Chondrocyte (in vitro differentiated cells): ENCODE measurements at places on chromosomes 12 and 14. TPM values are rescaled to one million over a fixed set of nuclear protein-coding genes. Genes with fewer than 3 reads are reported as not detected.

- peak overlapping the region; percentile 23 for H3K4me3 ChIP-seq
- H3K27ac ChIP-seq, result peak overlapping the region; percentile 90
- DNase-seq, result no peak
- H3K4me1 ChIP-seq, result peaks cover 26% of the 10 kb centered on the region
Observed at GRCh38 chr14:96145116-96145864, 59.3 kb upstream of the BDKRB2 start.

TEX22 gene
- 0.60 to 2.9 TPM (median 2.2 TPM) in 3 replicates for total RNA-seq

DNA sequence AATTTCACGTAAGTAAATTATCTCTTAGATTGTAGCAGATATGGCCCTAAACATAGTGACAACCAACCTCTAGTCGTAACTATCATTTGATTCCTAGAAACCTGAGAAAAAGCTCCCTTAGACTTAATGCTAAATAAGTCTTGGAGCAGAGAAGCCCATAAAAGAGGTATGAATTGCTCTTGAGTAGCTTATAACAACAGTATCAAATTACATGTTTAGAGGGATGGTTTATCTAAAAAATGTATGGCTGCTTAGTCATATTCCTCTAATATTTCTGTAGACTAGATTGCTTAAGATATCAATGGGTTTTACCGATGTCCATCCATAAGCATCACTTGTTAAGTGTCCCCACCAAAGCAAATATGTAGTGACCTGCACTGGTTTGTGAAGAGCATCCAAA is 259.7 kb downstream of the NELL2 start:
- no peaks in the 10 kb centered on the region for H3K27me3 ChIP-seq
- H3K4me1 ChIP-seq, result no peaks in the 10 kb centered on the region
- H3K27ac ChIP-seq, result no peak overlapping the region
- no peaks in the 10 kb centered on the region for H3K36me3 ChIP-seq
- DNase-seq, result no peak

- DNase-seq, result no peak
- H3K27ac ChIP-seq, result no peak overlapping the region
Observed at GRCh38 chr12:116620124-116620491, 60.9 kb downstream of the MAP1LC3B2 start.

BHLHE41 gene
- 5.8 to 6.5 TPM (median 6.0 TPM) in 3 replicates for total RNA-seq

DNA sequence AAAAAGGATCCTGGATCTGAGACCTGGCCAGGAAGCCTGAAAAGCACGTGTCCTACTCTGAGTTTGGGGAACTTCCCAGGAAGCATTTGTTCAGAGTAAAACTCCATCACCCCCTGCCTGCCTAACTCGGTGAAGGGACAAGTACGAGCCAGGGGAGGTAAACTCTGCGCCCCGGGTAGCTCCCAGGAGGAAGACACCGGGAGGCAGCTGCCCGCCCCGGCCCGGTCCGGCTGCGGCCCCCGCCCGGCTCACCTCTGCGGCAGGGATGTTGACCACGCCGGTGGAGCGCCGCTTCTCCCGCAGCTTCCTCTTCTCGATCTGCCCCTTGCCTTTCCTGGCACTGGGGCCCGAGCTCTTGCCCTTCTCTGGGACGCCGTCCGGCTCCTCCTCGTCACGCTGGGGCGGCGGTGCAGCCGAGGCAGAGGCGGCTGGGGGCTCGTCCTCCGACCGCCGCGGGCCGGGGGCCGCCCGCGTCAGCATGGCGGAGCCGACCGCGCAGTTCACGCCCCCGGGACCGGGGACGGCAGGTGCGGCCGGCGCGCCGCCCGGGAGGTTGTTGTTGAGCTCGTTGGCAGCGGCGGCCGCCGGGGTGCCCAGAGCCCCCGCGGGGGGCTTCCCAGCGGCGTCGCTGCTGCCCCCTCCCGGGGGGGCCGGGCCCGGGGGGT is 1.2 kb downstream of the PAWR start:
- no peaks in the 10 kb centered on the region for H3K36me3 ChIP-seq
- peak overlapping the region; percentile 92 for H3K4me3 ChIP-seq
- peak overlapping the region; percentile 96 for H3K27ac ChIP-seq
- no peak for DNase-seq
- H3K27me3 ChIP-seq, result no peaks in the 10 kb centered on the region

INHBE gene
- 0.77 to 8.5 TPM (median 8.4 TPM) in 3 replicates for total RNA-seq

GRCh38 chr12:123971770-123972456 is 718 bp downstream of the CCDC92 start:
- H3K36me3 ChIP-seq, result peaks cover 5% of the 10 kb centered on the region
- H3K4me3 ChIP-seq, result peak overlapping the region; percentile 89
- peak overlapping the region; percentile 94 for H3K27ac ChIP-seq
- peaks cover 65% of the 10 kb centered on the region for H3K4me1 ChIP-seq
- no peaks in the 10 kb centered on the region for H3K27me3 ChIP-seq
- no peak for DNase-seq

- H3K4me1 ChIP-seq, result peaks cover 50% of the 10 kb centered on the region
- H3K4me3 ChIP-seq, result peak overlapping the region; percentile 84
- peaks cover 10% of the 10 kb centered on the region for H3K36me3 ChIP-seq
- H3K27me3 ChIP-seq, result no peaks in the 10 kb centered on the region
- peak overlapping the region; percentile 98 for H3K27ac ChIP-seq
- peak; percentile 93 for DNase-seq
Observed at GRCh38 chr12:6555018-6555691, 687 bp downstream of the IFFO1 start.

DNA sequence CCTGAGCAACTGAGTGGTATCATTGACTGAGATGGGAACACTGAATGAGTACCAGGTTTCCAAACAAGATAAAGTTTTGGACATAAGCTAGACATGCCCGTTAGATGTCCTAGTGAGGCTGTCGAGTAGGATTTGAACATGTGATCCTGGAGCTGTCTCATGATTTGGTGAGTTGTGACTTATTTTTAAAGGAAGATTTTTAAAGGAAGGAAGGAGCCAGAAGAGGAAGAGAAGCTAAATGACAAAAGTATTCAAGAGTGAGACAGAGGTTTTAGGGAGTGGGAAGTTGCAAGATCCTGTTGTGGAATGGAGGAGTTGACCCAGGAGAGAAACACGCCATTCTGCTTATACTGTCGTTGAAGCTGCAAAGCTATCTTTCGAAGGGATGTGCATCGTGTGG is 82.1 kb downstream of the SAMD4A start:
- H3K27ac ChIP-seq, result no peak overlapping the region
- H3K4me3 ChIP-seq, result no peak overlapping the region
- no peaks in the 10 kb centered on the region for H3K27me3 ChIP-seq
- H3K36me3 ChIP-seq, result no peaks in the 10 kb centered on the region
- peaks cover 23% of the 10 kb centered on the region for H3K4me1 ChIP-seq
- no peak for DNase-seq

GRCh38 chr14:50821510-50822464 is 9.2 kb downstream of the NIN start:
- H3K4me3 ChIP-seq, result no peak overlapping the region
- H3K27ac ChIP-seq, result no peak overlapping the region
- H3K27me3 ChIP-seq, result no peaks in the 10 kb centered on the region
- peaks cover 4% of the 10 kb centered on the region for H3K36me3 ChIP-seq
- DNase-seq, result no peak

DNA sequence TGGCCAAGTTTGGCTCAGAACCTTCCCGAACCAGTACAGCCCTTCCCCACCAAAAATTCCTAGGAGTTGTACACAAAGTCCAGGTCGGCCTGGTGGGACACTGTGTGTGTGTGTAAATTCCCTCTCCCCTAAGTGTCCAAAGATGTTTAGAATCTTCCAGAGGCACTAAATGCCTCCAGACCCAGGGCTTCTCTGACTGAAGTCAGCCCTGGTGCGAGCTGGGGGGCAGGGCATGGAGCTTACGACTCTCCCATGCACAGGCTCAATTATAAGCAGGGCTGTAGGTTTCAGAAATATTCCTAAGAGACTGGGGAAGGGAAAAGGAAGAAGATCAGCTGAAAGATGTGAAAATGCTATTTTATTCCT is 106.9 kb upstream of the ATF7IP start:
- H3K4me1 ChIP-seq, result peaks cover 69% of the 10 kb centered on the region
- no peaks in the 10 kb centered on the region for H3K27me3 ChIP-seq
- no peak overlapping the region for H3K4me3 ChIP-seq
- H3K36me3 ChIP-seq, result no peaks in the 10 kb centered on the region
- peak overlapping the region; percentile 99 for H3K27ac ChIP-seq
- no peak for DNase-seq

GRCh38 chr14:73627151-73627558 is 14.8 kb downstream of the ACOT6 start:
- no peaks in the 10 kb centered on the region for H3K27me3 ChIP-seq
- no peak overlapping the region for H3K4me3 ChIP-seq
- H3K36me3 ChIP-seq, result no peaks in the 10 kb centered on the region
- no peaks in the 10 kb centered on the region for H3K4me1 ChIP-seq

- DNase-seq, result no peak
- H3K36me3 ChIP-seq, result no peaks in the 10 kb centered on the region
- H3K4me3 ChIP-seq, result no peak overlapping the region
- H3K27ac ChIP-seq, result no peak overlapping the region
- H3K4me1 ChIP-seq, result no peaks in the 10 kb centered on the region
Observed at GRCh38 chr14:93775744-93776143, 12.5 kb downstream of the PRIMA1 start.

DNA sequence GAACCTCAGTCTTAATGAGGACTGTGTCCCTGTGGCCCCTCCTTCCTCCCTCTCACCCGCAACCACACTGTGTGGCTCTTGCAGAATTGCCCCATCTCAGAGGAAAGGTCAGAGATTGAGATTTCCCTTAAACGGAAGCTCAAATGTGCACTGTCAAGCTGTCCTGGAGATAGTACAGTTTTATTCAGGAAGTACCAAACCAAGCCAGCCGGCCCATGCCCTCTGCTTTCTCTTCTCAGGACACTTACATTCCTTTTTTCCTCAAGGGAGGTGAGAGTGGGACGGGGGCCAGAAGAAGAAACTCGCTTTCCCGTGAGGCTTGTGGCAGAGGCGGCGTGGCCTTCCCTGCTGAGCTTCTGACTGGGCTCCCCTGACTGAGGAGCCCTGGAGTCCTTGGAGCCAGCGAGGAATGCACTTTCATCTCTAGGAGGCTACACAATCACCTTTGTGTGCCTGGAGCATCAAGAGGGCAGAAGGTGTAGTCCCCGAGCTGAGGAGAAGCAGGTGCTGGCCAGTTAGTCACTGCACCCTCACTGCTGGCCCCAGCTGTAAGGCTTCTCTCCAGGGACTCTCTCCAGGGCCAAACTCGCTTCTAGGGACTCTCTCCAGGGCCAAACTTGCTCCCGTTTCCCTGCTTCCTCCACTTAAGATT is 24.1 kb upstream of the ATP2A2 start:
- H3K36me3 ChIP-seq, result no peaks in the 10 kb centered on the region
- DNase-seq, result peak; percentile 53
- H3K4me3 ChIP-seq, result peak overlapping the region; percentile 24
- H3K4me1 ChIP-seq, result peaks cover 24% of the 10 kb centered on the region

CDH24 gene
- total RNA-seq, result 9.3 to 10.6 TPM (median 10.2 TPM) in 3 replicates

MYBPC1 gene
- total RNA-seq, result not detected in 3 replicates
